ENCODE measurements at places on chromosomes 16 and 17.

DNA sequence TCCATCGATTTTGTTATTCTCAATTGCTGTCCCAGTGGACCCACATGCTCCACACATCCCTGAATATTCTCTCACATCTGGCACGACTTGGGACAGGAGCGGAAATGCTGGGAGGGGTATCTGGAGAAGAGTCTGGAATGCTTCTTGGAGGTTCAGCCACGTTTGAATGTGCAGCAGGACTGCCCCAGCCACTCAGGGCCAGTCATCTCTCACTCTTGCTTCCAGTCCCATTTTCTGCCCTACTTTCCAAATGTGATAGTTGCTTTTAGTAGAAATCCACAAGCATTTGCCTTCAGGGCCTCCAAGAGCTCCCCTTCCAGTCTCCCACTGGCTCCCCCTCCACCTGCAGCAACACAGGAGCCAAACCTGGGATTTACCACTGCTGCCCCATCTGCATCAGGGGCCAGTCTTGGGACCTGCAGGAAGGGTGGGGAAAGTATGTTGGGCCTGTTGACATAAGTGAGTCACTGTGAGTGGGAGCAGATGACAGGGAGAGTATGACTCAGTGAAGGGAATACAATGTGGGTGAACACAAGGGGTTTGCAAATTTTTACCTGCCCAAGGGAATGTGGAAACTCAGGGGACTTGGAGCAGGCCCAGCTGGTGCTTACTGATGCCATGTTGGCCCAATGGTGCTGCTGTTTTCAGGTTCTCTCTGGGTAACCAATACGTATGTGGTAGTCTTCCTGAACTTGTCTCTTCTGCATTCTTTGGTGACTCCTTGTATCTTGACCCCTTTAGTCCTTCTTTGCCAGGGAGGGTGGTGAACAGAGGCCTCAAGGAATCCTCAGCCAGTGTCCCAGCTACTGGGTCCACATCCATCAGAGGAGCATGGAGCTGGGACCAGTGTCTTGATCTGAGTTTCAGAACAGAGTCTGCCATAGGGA, 78.8 kb upstream of the CRHR1 start:
- DNase-seq: no peak
- H3K4me3 ChIP-seq: no peak overlapping the region
- no peak overlapping the region for H3K27ac ChIP-seq
- H3K4me1 ChIP-seq: no peaks in the 10 kb centered on the region
- H3K36me3 ChIP-seq: no peaks in the 10 kb centered on the region

DNA sequence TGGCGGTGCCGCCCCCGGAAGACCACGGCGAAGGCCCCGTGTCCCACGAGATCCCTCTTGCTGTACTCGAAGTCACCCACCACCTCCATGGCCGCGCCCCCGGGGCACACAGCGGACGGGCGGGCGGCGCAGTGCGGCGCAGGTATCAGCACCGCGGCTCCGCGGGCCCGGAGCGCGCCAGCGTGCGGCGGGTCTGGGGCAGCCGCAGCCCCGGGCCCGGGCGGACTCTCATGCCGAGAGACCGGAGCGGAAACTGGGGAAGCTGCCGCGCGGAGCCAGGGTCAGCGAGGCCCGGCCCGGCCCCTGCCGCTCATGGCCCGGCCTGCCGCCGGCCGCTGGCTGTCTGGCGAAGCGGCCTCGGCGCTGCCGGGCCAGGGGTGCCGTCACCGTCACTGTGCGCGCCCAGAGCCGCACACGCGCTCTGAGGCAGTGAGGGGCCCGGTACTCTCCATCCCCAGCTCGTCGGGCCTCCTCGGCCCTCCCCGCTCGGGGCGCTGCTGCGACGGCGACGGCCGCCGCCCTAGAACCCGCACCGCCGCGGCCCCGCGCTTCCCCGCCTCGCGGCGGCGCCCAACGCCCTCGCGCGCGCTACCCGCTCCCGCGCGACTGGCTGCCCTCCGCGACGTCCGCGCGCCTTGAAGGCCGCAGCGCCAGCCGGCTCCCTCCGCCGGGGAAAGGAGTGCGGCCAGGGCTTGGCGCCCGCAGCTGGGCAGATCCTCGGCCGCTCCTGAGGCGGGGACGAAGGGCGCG, at the start of gene ULK2:
ULK2 (minus strand) TSS at position 608 of the 750 bp plus-strand sequence; CDS start at position 89, 519 bp downstream.
- H3K27ac ChIP-seq: no peak within 1 kb of the TSS
- H3K4me3 ChIP-seq: peak within 1 kb of the TSS; percentile 88
- peak; percentile 79 for DNase-seq
- peaks cover 27% of the 10 kb centered on the region for H3K4me1 ChIP-seq
- H3K36me3 ChIP-seq: peaks cover 11% of the 10 kb centered on the region

GRCh38 chr17:56886288-56886731, 27.5 kb downstream of the TRIM25 start:
- no peak overlapping the region for H3K27ac ChIP-seq
- H3K4me1 ChIP-seq: no peaks in the 10 kb centered on the region
- peaks cover 41% of the 10 kb centered on the region for H3K36me3 ChIP-seq
- no peak overlapping the region for H3K4me3 ChIP-seq
- H3K27me3 ChIP-seq: no peaks in the 10 kb centered on the region
- DNase-seq: no peak

DNA sequence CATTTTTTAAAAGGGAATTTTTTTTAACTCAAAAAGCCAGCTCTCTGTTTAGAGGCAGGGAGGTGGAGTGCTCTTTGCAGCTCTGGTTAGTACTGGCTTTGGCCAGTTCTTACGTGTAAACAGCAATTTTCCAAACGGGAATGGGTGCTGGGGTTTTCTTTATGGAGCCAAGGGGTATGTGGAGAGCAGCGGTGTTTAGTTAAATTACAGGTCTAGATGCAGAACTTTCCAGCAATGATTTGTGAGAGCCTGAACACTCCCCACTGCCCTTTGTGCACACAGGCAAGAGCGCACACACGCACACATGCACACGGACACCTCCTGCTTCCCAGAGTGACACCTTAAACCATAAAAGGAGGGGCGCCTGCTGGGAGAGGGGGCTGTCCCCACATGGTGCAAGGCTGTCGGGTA, 140.2 kb downstream of the MSI2 start:
- peaks cover 75% of the 10 kb centered on the region for H3K4me1 ChIP-seq
- peak overlapping the region; percentile 66 for H3K4me3 ChIP-seq
- peak overlapping the region; percentile 99 for H3K27ac ChIP-seq
- peak; percentile 57 for DNase-seq

- no peaks in the 10 kb centered on the region for H3K36me3 ChIP-seq
- no peak for DNase-seq
- H3K4me1 ChIP-seq: peaks cover 13% of the 10 kb centered on the region
These were observed 8.8 kb downstream of the FCSK start for GRCh38 chr16:70463235-70463634.

DNA sequence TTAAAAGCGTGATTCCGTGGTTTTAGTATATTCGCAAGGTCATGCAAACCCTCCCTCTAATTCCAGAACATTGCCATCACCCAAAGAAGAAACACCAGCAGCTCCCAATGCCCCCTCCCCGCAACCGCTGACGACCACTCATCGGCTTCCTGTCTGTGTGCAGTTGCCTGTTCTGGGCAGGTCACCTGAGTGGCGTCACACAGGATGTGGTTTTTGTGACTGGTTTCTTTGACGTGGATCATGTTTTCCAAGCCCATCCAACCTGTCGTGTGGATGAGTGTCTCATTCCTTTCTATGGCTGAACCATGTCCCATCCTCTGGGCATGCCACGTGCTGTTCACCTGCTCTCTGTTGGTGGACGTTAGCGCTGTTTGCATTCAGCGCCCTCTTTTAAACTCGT, 8.2 kb upstream of the ATP2C2 start:
- no peaks in the 10 kb centered on the region for H3K36me3 ChIP-seq
- H3K4me3 ChIP-seq: no peak overlapping the region
- H3K4me1 ChIP-seq: peaks cover 57% of the 10 kb centered on the region
- H3K27me3 ChIP-seq: peaks cover 10% of the 10 kb centered on the region
- no peak for DNase-seq

DNA sequence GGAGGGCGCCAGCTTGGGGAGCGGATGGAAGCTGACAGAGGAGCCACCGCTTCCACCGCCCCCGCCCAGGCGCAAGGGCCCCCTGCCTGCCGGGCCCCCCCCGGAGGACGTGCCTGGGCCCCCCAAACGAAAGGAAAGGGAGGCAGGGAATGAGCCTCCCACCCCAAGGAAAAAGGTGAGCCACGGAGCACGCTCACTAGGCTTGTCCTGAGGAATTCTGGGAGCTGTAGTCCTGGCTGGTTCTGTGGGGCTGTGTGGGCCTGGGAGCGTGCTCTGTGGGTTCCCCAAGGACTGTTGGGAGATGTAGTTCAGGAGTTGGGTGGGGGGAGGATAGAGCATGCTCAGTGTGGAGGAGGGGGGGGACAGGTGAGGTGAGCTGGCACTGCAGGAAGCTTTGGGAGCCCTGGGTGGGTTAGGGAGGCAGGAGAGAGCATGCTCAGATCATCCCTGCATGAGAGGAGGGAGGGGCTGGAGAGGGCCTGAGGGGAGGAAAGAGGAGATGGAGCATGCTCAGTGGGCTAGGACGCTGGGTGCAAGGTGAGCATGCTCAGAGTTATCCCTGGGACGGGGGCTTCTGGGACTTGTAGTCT, 4.5 kb downstream of the FBXL19 start:
- H3K36me3 ChIP-seq: peaks cover 26% of the 10 kb centered on the region
- H3K4me1 ChIP-seq: peaks cover 25% of the 10 kb centered on the region
- H3K27ac ChIP-seq: no peak overlapping the region

GRCh38 chr16:63457869-63458268, 1421.6 kb upstream of the CDH8 start:
- H3K27ac ChIP-seq: no peak overlapping the region
- H3K27me3 ChIP-seq: no peaks in the 10 kb centered on the region
- no peak overlapping the region for H3K4me3 ChIP-seq
- no peak for DNase-seq

DNA sequence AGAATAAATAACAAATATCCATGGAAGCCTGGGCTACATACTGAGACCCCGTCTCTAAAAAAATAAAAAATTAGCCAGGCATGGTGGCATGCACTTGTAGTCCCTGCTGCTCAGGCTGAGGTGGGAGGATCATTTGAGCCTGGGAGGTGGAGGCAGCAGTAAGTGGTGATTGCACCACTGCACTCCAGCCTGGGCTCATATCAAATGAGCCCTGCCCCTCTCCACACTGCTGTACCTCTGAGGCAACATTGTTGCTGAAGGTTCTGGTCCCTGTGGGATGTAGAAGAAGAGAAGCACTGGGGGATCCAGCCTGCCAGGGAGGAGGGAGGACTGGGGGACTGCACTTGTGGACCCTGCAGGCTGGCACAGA, 11.4 kb upstream of the ARHGAP23 start:
- no peak overlapping the region for H3K4me3 ChIP-seq
- DNase-seq: no peak
- H3K36me3 ChIP-seq: no peaks in the 10 kb centered on the region
- peaks cover 43% of the 10 kb centered on the region for H3K4me1 ChIP-seq

GRCh38 chr16:69014811-69015210, 90.6 kb upstream of the HAS3 start:
- H3K36me3 ChIP-seq: peaks cover 4% of the 10 kb centered on the region
- peaks cover 6% of the 10 kb centered on the region for H3K27me3 ChIP-seq
- H3K4me1 ChIP-seq: peaks cover 5% of the 10 kb centered on the region

DNA sequence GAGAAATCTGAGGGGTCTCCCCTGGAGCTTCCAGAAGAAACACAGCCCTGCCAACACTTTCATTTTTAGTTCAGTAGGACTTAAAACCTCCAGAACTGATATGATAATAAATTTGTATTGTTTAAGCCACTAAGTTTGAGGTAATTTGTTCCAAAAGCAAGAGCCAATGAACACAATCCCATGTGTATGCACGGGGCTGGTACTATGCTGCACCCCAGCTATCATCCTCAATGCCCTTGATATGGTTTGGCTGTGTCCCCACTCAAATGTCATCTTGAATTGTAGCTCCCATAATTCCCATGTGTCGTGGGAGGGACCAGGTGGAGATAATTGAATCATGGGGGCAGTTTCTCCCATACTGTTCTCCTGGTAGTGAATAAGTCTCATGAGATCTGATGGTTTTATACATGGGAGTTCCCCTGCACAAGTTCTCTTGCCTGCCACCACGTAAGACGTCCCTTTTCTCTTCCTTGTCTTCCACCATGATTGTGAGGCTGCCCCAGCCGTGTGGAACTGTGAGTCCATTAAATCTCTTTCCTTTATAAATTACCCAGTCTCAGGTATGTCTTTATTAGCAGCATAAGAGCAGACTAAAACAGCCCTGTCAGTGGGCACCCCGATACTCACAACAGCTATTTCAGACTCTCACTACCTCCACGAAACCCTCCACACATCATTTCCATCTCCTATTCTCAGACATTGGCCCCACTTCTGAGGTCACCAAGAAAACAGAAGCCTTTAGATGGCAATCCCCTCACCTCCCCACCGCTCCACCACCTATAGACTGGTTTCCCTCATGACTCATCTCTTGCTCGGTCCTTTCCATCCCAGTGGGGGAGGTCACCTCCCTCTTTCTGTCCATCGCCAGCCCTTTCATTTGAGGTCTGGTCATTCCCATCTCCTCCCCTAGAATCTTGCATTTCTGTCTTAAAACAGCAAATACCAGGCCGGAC, 8.9 kb upstream of the CACNG1 start:
- H3K4me1 ChIP-seq: no peaks in the 10 kb centered on the region
- H3K36me3 ChIP-seq: no peaks in the 10 kb centered on the region
- H3K4me3 ChIP-seq: no peak overlapping the region
- H3K27ac ChIP-seq: no peak overlapping the region
- DNase-seq: no peak
- peaks cover 12% of the 10 kb centered on the region for H3K27me3 ChIP-seq

DNA sequence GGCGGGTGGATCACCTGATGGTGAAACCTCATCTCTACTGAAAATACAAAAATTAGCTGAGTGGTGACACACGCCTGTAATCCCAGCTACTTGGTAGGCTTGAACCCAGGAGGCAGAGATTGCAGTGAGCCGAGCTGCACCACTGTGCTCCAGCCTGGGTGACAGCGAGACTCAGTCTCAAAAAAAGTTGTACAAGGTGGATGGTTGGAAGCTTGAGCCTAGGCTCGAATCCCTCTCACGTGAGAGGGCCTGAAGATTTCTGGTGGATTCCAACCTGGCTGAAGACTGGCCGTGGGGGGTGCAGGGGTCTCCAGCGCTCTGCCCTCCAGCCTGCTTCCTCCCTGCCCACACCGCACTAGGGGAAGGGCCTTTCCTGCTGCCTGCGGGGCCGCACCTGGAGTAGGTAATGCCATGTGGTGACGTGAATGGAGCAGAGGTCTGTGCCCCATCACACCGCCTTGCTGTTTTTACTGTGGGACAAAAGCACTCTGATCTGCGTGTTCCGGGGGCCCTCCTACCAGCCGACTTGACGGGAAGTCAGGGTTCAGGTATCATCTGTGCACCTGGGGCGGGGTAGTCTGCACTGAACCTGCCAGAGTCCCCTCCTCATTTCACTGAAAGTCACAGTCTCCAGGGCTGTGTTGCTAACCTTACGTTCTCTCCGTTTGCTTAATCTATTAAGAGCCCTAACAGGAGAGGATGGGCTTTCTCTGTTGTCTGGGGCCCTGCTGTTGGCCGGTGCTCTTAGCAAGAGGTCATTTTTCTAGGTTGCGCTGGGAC, 4.2 kb downstream of the RPL13 start:
- DNase-seq: no peak
- peak overlapping the region; percentile 56 for H3K4me3 ChIP-seq
- H3K4me1 ChIP-seq: peaks cover 55% of the 10 kb centered on the region
- peaks cover 8% of the 10 kb centered on the region for H3K27me3 ChIP-seq
- H3K36me3 ChIP-seq: peaks cover 24% of the 10 kb centered on the region
- H3K27ac ChIP-seq: peak overlapping the region; percentile 93

- H3K4me3 ChIP-seq: no peak overlapping the region
- H3K27ac ChIP-seq: no peak overlapping the region
- H3K36me3 ChIP-seq: peaks cover 10% of the 10 kb centered on the region
- H3K27me3 ChIP-seq: peaks cover 8% of the 10 kb centered on the region
- H3K4me1 ChIP-seq: peaks cover 37% of the 10 kb centered on the region
- no peak for DNase-seq
These were observed 258.1 kb downstream of the FTO start for GRCh38 chr16:53962041-53962440.
